ENCODE measurements at places on chromosomes 1 and 21.

GRCh38 chr1:30895382-30895943 is 13.1 kb downstream of the SDC3 start:
- no peak for DNase-seq

- no peak for DNase-seq
Observed at GRCh38 chr21:36134803-36135390, at the start of gene CBR3. Gene CBR3 (plus strand): TSS chr21:36135079. CDS start chr21:36135193, 114 bp downstream.

DNA sequence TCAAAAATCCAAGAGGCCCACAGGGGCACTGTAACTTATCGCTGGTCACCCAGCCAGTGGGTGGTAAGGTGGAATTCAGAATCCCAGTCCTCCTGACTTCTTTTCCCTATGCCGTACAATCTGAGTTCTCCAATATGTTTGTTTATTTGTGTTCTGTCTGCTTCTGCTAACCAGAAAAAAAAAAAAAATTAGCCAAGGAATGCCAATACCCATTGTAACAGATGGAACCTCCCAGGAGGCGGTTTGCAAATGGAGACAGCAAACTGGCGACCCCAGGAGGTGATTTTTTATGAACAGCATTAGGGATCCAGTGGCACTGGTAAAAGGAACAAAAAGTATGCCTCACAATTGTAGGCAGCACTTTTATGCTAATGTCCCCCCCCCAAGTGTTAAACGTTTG is 189.0 kb upstream of the FGGY start:
- DNase-seq = no peak

DNA sequence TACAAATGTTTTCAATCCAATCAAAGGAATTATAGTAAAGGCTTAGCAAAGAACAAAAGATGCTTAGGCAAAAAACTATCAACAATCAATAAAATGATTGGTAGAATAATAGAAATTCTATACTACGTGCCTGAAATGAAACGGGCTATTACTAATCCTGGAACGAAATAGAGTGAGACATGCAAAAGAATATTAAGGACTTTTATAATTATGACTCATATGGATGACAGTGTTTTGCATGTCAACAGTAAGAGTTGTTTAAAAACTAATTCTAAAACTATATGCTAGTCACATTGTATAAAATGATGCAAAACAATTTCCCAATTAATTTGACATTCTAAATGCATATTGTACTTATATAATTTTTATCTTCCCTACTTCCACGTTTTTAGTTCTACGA is 35.6 kb downstream of the LRRIQ3 start:
- DNase-seq = no peak

DNA sequence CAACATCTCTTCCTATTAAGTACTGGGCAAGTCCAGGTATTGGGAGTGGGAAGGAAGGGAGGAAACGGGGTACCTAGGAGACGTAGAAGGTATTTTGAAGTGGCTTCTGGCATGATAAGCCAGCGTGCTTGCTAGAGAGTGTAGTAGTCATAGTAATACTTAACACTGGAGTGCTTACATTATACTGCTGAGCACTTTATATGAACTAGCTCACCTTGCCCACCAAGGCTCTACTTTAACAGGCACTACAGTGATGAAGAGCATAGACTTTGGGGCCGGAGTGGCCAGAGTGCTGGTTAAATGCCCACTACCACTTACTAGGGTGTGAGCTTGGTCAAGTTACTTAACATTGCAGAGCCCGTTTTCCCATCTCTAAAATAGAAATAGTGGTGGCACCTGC is 61.7 kb downstream of the ACP6 start:
- DNase-seq = no peak

DNA sequence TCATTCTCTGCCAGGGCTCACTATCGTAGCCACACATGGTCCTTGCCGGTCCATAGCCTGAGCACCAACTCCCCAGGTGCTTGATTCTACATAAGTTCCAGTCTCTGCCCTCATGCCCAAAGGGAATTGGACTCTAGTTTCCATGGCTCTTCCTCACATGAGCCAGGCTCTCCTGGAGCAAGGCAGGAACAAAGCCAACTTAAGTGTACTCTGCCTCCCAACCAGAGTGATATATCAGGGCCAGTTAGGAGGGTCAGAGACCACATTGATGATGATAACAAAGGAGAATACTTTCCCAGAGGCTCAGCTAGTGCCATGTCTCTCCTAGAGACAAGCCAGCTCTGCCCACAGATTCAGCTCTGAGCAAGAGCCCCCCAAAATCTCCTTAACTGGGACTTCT is 70.9 kb downstream of the ERI3 start:
- no peak for DNase-seq

GRCh38 chr1:203906932-203907331 is 45.5 kb downstream of the SNRPE start:
- DNase-seq = no peak

DNA sequence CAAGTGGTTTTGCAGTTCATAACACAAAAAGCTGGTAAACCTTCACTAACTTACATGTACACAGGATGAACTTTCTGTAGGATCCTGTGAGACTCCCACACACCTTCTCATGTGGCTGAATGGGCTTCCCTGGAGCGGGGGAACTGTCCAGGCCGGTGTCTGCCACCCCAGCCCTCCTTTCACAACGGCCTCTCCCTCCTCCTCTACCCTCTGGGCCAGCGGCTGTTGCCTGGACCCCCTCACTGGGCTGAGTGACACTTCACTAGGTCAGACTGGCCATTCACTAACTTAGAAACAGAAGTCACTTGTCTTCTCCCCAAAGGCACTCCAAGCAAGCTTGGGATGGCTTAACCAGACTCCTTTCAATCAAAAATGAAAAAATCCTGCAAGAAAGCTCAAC is 16.1 kb downstream of the SSU72 start:
- DNase-seq = no peak

GRCh38 chr1:109268431-109269211 is 14.3 kb downstream of the PSRC1 start:
- DNase-seq = no peak

- no peak for DNase-seq
Observed at GRCh38 chr1:21818656-21819055, 6.6 kb downstream of the LDLRAD2 start.

DNA sequence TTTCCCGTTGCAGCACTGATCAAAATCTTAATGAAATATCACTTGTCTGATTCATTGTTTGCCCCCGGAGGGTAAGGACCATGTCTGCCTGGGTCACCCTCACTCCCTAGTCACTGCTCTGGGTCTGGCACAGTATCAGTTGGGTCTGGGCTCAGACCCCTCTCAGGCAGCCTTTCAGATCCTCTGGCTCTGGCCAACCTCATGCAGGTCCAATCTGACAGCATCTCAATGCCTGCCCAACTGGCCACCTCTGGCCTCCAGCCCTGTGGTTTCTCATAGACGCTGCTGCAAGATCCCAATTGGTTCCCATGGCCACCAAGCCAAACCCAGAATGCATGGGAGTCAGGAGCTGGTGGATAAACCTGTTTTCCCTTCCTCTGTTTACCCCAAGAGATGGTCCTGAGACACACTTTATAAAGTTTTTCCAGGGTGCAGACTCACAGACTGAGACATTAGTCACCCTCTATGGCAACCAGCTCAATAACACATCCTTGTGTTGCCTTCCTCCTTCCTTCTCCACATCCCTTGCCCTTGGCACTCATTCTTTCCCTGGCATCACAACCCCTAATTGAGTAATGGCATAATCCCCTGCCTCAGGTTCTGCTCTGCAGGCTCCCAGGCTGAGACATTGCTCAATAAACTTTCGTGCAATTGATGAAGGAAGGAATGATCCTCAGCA is 199.2 kb downstream of the GRIK3 start:
- no peak for DNase-seq

- no peak for DNase-seq
Observed at GRCh38 chr1:76279101-76279748, 204.7 kb downstream of the ST6GALNAC3 start.

- no peak for DNase-seq
Observed at GRCh38 chr1:117537291-117537920, 68.4 kb upstream of the TENT5C start.

DNA sequence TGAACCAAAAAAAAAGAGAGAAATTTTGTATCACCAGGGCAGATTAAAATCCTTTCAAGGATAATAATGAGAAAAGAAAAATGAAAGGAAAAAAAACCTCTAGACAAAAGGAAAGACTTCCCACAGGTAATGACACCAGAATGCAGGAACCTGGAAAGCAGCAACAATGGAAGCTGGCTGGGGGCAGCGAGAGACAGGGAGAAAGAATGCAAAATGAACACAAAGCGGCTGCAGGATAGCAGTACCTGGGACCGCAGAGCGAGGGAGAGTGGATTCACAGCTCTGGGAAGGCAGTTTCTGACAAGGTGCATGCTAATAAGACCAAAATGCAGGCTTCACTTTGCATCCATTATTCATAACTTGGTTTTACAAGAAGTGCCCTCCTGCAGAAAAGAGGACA is 349.0 kb downstream of the SIPA1L2 start:
- DNase-seq = no peak

DNA sequence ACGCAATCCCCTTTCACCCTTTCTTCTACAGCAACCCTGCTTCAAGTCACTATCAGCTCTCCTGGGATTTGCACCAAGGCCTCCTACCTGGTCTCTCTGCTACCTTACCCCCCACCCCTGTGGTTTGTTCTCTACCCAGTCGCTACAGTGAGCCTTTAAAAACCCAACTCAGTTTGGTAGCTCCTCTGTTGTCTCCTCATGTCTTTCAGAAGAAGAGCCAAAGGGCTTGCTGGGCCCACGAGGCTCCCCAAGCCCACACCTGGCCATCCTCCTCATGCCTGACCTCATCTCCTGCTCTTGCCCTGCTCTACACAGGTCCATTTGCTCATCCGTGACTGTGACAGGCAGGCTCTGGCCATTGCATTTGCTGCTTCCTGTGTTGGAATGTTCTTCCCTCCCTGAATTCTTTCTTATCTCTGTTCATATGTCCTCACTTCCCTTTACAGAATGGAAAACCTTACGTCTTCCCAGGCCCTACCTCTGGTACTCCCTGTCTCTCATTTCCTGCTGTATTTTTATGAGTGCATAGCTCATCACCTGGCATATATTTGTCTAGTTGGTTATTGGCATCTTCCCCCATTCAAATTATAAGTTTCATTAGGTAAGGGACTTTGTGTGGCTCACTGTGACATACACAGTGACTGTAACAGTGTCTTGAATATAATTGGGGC is 3.3 kb downstream of the RGS16 start:
- DNase-seq = no peak

DNA sequence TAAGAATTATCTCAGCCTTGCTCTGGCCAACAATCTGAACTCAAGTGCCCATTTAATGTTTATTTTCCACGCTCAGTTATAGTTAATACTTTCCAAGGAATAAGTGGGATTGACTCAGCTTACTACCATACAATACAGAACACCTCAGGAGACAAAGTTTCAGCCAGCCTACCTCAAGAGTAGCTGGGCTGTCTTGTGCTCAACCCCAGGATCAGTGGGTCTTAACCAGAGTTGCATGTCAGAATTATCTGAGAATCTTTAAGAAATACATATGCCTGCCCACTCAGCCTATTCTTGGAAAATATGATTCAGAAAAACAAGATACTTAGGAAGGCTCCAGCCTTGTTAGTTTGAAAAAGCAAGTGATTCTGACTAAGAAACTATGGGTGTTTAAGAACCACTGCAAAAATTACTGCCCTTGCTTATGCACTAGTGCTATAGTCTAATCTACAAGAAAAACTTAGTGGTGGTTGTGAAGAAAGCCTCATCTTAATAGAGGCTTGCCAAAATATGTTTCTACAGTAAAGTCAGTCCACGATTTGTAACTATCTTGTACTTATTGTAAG is 20.4 kb downstream of the CDC7 start:
- DNase-seq = no peak

- DNase-seq = no peak
Observed at GRCh38 chr1:7770669-7770996, 463 bp upstream of the VAMP3 start.

DNA sequence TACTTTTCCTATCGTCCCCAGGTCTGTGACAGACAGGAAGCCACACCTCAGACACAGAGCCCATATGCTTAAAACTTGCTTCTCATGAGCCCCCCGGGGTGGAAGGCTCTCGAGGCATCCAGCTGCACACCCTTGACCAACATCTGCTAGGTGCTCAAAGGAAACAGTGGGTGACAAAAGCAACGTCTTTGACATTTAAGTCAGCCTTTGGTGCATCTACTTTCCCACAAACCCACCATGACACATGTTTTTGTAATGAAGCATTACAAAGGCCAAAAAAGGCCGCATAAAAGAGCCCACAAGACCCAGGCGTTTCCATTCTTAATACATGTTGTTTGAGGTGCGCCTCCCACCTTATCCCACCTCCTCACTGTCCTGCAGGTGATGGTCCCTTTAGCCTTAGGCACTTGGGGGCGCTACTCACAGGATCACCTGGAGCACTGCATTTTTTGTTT is 11.8 kb upstream of the FASLG start:
- DNase-seq = no peak

DNA sequence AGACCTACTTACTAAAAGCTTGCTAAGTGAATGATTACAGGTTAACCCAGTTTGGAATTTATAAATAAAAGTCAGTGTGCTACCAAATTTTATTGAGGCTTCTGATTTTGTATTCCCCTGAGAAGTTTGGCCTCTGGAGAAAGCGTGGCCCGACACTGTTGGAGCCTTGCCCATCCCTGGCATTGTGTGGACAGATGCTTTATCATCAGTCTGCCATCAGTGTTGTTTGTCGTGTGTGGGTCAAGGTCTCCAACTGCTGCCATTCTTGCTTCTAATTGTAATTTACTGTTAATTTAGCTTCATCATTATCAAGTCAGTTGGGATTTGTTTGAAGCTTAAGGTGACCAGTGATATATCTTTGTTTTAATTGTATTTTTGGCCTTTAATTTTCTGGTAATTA is 62.0 kb upstream of the LPGAT1 start:
- DNase-seq = no peak

GRCh38 chr1:187157552-187157951 is 328.8 kb downstream of the PLA2G4A start:
- DNase-seq = no peak

DNA sequence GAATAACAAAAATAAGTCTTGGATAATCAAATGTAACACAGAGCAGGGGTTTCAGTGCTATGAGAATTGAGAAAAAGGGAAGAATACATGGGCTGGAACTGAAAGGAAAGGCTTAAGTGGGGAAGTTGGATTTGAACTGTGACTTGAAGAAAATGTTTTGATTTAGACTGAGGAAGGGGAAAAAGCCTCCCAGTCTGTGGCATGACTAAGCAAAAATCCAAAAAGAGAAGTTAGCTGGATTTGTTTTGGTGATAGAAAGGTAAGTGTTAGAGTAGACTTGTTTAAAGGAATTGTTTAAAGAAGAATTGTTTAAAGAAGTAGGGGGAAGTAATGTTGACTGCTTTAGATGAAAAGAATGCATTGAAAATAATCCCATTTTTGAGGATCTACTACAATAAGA is 46.0 kb downstream of the KCNK2 start:
- DNase-seq = no peak

Data from GF-D8 (cell line).